ENCODE measurements at places on chromosomes 5 and 9.
A peak's percentile ranks its signal among the peaks of the same experiment; 100 is the strongest.

GRCh38 chr9:36401164-36401740, 1.2 kb upstream of the RNF38 start:
- DNase-seq = no peak

DNA sequence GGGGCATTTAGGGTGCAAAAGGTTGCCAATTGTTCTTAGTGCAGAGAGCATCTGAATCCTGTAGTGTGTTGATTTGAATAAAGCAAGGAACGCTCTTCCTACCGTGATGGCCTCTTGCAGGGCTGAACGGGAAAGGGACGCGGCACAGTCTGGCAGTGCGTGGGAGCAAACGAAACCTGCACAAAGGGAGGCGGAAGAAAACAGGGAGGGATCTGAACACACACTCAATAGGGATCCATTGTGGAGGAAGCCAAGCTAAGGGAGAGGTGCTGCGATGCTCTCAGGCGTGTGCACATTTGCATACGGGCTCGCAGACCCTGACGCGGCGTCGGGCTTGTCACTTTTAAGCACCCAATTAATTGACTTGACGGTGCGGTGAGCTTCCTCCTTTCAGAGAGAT, 414.0 kb upstream of the IRX1 start:
- DNase-seq = no peak

GRCh38 chr5:82971901-82972300, 105.3 kb downstream of the TMEM167A start:
- no peak for DNase-seq

- no peak for DNase-seq
These were observed 155.1 kb upstream of the ZNF462 start for GRCh38 chr9:106707738-106708474.

DNA sequence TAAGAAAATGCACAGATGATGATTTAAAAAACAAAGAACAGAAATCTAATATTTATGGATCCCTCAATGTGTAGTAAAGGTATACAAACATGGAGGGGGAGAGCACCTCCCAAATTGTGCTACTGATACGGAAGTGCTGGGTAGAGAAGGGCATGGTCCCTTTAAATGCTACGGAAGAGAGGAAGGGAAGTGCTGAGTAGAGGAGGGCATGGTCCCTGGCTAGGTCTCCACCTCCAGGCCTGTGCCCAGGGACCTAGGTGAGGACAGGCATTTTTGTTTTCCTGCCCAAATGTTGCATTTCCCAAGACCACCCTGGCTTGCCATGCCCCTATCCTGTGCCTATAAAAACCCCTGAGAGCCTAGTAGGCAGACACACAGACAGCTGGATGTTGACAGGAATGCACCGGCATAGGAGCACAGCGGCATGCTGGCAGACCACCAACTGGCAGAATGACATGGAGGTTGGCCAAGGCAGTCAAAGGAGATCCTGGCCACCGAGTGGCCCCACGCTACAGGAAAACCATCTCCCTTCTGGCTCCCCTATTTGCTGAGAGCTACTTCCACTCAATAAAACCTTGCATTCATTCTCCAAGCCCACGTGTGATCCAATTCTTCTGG, 62.1 kb upstream of the SPDL1 start:
- DNase-seq = no peak

- no peak for DNase-seq
These were observed 75.5 kb downstream of the UNC13B start for GRCh38 chr9:35237311-35237710.

DNA sequence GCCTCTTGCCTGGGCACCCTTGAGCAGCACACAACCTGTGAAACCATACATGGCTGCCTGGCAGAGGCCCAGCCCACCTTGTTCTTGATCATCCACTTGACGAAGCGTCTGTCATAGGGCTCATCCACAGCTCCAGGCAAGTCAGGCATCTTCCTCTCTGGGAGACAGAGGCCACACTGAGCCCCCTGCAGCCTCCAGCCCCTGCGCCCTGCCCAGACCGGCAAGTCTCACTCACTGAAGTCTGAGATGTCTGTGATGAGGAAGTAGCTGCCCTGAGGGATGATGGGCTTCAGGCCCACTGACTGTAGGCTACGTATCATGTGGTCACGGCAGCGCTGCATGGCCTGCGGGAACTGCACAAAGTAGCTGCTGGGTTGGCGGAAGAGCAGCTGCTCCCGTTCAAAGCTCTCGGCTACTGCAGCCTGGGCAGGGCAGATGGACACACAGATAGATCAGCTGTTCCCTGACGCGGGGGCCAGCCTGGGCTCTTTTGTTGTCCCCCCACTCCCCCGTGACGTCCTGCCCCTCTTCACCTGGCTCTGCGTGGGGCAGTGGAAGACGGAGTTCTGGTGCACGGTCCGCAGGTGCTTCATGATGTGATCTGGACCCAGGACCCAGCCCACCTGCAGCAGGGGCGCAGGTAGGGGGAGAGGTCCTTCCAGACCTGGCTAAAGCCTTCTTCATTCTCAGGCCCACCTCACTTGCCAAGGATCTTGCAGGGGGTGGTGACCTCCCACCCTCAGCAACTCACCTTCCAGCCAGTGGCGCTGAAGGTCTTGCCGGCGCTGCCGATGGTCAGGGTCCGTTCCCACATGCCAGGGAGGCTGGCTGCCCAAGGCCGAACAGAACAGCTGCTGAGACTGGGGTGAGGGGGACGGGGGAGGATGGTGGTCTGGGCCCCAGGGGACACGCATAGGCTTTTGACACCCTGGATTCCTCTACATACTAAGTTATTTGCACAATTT, 5.9 kb upstream of the SPOUT1 start:
- DNase-seq = no peak

DNA sequence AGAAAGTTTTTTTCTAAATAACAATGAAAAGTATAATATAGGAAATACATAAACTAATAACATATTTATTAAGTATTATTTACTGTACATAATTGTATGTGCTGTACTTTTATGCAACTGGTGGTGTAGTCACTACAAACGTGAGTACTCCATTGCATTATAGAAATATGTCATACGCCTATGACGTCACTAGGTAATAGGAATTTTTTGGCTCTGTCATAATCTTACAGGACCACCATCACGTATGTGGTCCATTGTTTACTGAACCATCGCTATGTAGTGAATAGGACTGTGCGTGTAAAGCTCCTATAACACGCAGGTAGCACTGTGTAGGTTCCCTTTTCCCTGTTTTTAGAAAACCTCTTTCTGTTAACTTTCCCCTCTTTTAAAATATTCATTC, 255.0 kb downstream of the SH3GL2 start:
- DNase-seq = no peak

DNA sequence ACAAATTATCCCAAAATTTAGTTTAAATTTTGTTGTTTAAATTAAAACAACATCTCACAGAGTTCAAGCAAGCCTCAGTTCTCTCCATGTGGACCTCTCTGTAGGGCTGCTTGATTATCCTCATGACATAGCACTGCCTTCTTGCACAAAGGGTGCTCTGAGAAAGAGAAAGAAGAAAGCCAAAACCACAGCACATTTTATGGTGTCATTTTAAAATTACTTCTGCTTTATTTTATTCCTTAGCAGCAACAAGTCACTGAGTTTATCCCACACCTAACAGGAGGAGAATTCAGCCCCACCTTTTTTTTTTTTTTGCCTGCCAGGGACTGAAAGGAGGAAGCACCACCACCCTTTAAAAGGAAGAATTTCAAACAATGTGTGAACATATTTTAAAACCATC, 12.8 kb upstream of the KCNV2 start:
- no peak for DNase-seq

GRCh38 chr9:84435902-84436301, 95.3 kb upstream of the SLC28A3 start:
- DNase-seq = no peak

- DNase-seq = no peak
These were observed 29.9 kb downstream of the TENT4A start for GRCh38 chr5:6743161-6743560.

GRCh38 chr9:2957656-2958200, 113.8 kb upstream of the PUM3 start:
- no peak for DNase-seq

- no peak for DNase-seq
These were observed 30.2 kb downstream of the FOXI1 start for GRCh38 chr5:170135796-170136490.

DNA sequence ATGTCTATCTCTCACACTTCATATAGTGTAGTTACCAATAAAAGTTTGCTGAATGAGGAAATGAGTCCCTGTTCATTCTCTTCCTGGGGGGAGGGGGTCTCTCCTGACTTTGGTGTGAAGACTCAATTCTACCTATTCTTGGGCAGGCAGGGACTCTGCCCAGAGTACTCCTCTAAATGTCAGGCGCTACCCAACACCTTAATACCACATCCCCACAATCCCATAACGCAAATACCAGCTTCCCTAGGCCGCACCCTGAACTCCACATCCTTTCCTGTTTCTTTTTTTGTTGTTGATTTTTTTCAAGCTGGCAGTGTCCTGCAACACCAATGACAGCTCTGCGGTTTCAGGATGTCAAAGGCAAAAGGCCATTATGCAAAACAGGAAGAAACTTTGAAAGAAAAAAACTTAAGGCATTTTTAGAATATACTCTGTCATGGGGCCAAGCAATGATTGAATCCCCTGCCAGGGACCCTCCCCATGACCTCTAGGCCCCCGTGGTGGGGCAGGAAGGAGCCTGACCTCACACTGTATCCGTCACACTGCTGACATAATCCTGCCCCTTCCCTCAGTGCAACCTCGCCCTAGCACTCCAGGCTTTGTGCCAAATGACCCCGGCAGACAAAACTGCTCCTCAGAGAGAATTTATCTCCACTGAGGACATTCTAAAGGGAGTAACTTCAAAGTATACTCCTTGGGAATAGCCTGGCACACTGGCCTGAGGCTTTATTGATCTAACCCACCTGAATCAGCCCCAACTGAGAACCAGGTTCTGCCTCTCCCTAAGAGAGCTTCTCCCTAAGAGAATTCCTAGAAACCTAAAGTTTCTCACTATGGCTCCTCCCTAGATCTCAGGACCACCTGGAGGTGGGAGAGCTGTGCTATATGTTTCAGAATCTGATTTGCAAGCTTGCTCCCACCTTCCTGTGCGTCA, 8.0 kb downstream of the B4GALT1 start:
- peak; percentile 41 for DNase-seq

DNA sequence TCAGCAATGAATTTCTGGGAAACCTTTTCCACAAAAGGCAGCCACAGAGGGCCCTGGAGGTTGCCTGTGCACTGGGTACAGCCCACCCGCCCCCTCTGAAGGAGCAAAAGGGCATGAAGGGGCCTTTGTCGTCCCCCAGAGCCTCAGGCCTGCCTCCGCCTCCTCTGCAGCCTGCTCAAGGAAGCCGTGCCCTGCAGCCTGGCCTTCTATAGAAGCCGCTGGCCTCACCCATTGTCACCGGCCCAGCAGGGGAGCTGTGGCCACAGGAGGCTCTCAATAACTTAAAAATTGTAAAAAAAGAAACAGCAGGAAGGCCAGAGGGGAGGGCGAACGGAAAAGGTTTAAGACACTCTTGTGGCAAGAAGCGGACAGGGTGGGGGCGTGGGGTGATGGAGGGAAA, 213.3 kb downstream of the IRX2 start:
- no peak for DNase-seq

GRCh38 chr9:125784286-125785049, 37.3 kb downstream of the PBX3 start:
- no peak for DNase-seq

Measured in activated T-cell treated with anti-CD3 and anti-CD28 coated beads, Interleukin-2, amount 50 U/mL, for 24 hours (primary cell).